Anterior cingulate cortex (tissue), 58 donors: ENCODE measurements at places on chromosomes 1 and 21.

- DNase-seq, result no peak
Observed at GRCh38 chr1:165644064-165644735, 13.2 kb downstream of the MGST3 start.

GRCh38 chr1:12177999-12178441 lies 11.2 kb downstream of the TNFRSF1B start:
- no peak for DNase-seq

- DNase-seq, result no peak
Observed at GRCh38 chr1:96843196-96843595, 121.6 kb downstream of the PTBP2 start.

- DNase-seq, result no peak
Observed at GRCh38 chr21:44356636-44357035, 3.2 kb downstream of the TRPM2 start.

GRCh38 chr21:26491663-26492062 lies 81.4 kb downstream of the CYYR1 start:
- no peak for DNase-seq

GRCh38 chr1:24045771-24046170 lies 65.6 kb upstream of the SRSF10 start:
- DNase-seq, result no peak

- no peak for DNase-seq
Observed at GRCh38 chr1:183528577-183528976, 56.3 kb downstream of the SMG7 start.

- no peak for DNase-seq
Observed at GRCh38 chr1:48084826-48085225, 87.6 kb upstream of the TRABD2B start.

DNA sequence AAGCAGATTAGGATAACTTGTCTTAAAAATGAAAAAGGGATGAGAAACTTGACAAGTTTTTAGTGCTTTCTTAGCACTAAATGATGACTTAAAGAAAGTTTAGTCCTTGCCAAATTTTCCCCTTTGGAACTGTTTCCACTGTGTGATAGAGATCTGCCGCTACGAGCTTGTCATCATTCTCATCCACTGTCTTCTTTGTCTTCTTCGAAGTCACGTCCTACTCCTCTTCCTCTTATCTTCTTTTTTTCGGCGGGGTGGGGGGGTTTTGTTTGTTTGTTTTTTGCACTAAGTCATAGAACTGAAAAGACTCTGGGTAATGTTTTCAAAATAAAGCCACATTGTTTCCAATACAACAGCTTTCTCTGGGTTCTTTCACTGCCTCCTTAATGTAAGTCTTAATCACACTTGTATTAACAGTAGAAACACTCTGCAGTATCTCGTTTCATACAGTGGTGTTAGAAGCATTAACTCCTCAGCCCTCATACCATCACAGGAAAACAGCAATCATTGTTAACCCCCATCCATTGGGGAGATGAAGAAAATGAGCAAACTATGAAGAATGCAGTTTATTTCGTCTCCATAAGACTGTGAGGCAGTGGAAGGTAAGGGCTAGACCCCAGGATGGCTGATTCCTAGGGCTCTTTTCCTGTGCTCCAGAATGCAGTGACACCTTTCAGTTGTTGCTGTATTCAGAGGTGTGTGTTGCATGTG lies 81.8 kb downstream of the OLFML2B start:
- no peak for DNase-seq

DNA sequence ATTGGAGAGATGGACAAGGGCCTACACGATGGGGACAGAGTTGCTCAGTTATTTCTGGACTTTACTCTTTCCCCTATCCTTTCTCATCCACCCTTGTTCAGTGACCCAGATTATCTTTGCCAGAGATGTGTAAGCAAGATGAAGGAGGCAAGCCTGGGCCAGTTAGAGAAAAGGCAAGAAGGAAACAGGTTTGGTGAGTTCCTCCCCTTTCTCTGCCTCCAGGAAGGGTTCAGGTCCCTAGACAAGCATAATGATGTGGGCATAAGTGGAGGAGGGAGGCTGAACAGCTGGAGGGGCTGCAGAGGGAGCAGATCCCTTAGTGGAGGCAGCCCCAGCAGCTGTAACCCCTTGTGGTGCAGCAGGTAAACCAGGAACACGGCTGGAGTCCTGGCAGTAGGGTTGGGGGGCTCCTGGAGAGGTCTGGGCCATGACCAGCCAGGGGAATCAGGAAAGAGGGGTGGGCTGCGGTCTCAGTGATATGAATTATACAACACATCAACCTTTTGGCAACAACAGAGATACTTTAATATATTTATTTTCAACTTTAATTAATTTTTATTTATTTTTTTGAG lies 9.2 kb upstream of the CDC42 start:
- no peak for DNase-seq

DNA sequence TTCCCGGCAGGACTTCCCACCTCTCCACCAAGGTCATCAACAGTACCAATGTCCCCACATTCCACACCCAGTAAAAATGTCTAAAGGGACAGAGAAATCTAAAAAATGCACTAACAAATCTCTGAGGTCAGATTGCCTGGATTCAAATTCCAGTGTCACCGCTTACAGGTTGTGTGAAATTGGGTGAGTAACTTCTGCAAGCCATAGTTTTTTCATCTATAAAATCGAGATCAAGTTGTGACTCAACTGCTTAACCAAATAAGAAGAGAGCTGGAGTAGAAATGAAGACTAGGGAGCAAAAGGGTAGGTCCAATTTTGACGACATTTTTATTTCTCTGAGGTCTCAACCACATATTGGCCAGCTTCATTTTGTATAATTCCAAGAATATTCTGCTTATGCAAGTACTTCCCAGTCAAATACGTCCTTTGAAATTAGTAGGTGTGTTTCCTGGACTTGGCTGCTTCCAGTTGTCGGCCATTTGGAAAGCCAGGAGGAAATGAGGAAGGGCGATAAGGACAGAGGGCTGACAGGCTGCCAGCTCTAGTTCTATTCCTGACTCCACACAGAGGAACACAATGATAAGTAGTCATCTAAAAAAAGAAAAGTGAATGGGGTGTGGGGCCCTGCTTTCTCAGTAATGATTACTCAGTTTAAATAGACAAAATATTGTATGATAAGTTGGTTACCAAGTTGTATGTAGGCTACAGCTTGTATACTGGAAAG lies 57.7 kb upstream of the ZC3H11B start:
- no peak for DNase-seq
